NCI-H2029 (cell line): ENCODE measurements at places on chromosomes 2 and 18.

DNA sequence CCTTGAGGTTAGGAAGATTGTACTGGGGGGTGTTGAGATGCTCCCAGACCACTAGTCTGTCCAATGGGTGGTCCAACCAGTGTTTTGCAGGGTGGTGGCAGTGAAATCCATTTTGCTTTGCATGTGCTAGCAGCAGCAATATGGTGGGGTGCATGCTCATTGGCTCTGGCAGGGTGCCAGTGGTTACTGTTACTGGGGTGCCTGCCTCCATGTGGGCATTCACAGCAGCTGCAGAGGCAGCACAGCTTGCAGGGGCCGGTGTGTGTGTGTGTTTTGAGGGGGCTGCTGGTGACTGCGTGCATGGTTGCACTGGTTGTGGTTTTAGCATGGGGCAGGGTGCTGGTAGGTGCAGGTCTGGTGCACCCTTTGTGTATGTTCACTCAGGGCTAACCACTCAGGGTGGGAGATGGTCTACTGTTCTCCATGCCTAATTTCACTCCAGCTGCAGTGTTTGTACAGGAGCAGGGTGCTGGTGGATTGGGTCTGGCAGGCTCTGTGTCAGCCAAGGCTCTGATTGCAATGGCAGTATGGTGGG is 265.4 kb downstream of the NUP35 start:
- no peak for DNase-seq

DNA sequence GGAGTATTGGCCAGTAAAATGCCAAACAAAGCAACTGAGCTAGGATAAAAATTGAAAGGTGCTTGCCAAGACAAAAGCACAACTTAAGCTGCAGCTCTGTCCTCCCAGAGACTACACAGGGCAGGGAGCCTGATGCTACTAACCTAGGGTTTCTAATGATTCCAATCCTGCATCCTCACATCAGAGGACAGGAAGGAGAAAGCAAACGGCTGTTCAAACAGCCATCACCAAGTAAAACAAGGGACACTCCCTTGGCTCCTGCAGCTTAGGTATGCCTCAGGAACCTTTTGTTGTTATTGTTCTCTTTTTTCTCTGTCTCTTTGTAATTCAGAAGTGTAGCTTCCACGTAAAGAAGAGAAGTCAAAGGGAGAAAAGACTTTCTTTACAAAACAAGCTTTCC is 99.5 kb downstream of the TCF4 start:
- DNase-seq: no peak

DNA sequence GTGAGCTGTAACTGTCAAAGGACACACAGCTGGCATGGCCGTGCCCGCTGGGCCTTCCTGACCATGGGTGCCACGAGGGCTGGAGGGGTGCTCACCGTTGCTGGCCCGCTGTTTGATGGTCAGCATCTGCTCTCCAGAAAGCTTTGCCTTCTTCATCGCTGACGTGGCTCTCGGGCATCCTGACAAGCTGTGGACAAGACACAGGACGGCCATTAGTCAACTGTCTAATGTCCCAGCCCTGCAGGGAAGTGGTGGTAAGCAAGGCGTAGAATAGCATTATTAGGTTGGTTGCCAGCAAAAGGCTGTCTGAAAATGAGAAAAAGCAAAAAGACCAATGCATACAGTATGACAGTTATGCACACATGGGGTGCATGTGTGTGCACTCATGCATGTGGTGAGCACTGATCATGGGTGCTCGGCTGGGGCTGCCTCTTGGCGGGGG is 64.7 kb upstream of the PXDN start:
- DNase-seq: no peak

- no peak for DNase-seq
Measured at GRCh38 chr2:17149945-17150344, 368.3 kb downstream of the RAD51AP2 start.

DNA sequence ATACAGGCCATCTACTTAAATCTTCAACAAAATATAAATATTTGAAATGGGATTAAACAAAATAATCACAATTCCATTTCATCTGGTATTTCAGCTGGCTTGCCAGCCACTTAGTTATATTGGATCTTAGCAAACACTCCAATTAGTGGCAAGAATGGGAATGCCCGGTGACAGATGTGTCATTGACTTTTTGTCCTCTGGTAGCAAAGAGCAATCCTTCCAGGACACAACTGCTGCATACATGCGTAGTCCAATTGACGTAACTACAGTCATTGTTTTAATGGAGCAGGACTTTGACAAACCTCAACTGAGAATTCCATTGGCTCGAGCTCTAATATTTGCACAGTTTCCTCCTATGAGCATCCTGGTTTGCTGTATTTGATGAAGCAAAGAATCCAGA is 69.9 kb downstream of the RNF152 start:
- DNase-seq: no peak

- DNase-seq: no peak
Measured at GRCh38 chr2:133303150-133303549, 265.1 kb downstream of the NCKAP5 start.

- peak; percentile 14 for DNase-seq
Measured at GRCh38 chr2:86226636-86227520, 27.6 kb downstream of the MRPL35 start.

- DNase-seq: no peak
Measured at GRCh38 chr2:117918608-117919007, 95.3 kb downstream of the CCDC93 start.

DNA sequence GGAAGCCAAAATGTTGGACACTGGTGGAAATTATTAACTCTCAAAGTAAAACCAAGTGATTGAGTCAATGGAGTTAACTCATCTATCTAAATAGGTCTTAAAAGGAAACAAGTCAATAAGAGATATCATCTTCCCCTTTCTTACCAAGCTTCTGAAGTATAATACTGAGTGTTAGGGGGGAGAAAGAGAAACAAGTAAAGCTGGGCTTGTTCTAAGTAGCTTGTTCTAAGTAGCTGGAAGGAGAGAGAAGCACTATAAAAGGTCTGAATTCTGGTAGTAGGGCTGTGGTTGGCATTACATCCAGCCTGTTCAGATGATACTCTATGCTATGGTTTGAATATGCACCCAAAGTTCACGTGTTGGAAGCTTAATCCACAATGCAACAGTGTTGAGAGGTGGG is 26.8 kb downstream of the YES1 start:
- DNase-seq: no peak

DNA sequence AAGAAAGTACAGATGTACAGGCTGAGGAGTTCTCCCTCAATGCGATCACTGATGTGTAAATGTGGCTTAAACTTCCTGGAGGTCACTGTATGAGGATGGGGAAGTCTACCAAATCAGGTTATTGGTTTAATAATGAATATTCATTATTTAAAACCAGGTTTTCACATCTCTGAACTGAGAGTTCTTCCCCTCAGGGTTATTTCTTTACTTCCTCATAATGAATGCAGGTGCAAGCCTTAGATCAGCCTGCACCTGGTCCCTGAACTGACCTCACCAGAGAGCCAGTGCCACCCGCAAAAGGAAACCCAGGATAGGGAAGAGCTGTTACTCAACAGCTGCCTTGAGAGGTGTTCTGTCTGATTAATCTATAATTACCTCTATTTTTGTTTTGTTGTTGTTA is 369.0 kb downstream of the EPHA4 start:
- DNase-seq: peak; percentile 6

- DNase-seq: no peak
Measured at GRCh38 chr2:172323256-172323655, 104.1 kb upstream of the ITGA6 start.

- no peak for DNase-seq
Measured at GRCh38 chr2:183063083-183063482, 15.5 kb upstream of the DUSP19 start.

GRCh38 chr2:201699416-201699815 is 972 bp upstream of the MPP4 start:
- DNase-seq: no peak

GRCh38 chr2:136407117-136407951 is 289.4 kb upstream of the CXCR4 start:
- DNase-seq: no peak

- DNase-seq: no peak
Measured at GRCh38 chr18:11175266-11175979, 26.1 kb upstream of the PIEZO2 start.

DNA sequence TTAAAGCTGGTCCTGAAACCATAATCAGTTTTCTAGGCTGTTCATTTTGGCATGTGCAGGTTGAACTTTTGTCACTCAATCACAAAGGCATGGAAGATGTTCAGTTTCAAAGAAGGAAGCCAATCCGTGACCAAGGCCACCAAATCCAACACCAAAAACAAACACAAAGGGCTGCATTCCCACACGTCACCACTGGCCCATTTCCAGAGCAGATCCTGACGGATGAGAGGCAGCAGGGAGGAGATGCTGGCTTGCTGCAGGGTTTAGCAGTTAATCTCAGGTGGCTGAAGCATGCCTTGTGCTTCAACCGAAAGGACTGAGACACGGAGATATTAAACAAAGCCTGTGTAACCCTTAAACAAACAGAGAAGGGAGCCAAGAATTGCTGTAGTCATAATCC is 191.9 kb upstream of the CTAGE1 start:
- DNase-seq: peak; percentile 38

DNA sequence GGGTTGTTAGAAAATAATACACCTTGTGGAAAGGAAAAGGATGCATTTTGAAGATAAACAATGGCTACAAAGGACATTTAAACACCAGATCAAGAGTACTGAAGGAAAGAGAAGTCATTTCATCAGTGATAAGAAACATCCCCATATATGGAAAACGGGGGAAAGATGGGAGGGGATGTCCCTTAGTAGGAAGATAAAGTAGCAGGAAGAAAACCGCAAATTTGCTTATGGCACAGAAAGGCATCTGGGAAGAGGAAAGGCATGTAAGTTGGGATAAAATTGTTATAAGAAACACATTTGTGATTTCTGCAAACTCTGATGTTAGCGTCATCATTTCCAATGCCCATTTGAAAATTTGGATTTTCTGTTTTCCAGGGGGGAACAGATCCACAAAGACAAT is 10.5 kb upstream of the LYPD1 start:
- no peak for DNase-seq

GRCh38 chr2:96108151-96108540 is 8.2 kb downstream of the ADRA2B start:
- DNase-seq: no peak

DNA sequence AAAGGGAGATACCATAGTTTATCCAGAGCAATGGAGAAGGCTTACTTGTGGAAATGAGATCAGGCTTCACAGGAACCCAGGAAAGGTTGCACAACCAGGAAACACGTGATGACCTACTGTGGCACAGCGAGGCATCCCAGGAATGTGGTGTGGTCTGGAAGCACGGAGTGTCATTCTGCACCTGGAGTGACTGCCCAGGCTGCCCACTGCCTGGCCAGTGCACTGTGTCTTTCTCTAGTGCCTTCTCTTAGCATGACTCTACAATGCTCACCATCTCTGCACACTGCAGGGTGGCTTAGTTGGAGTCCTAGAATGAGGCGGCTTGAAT is 48.9 kb downstream of the CHST9 start:
- DNase-seq: no peak

- DNase-seq: no peak
Measured at GRCh38 chr2:149692961-149693396, 105.4 kb upstream of the MMADHC start.

GRCh38 chr2:217886720-217887309 is 116.0 kb downstream of the TNS1 start:
- DNase-seq: peak; percentile 64

- no peak for DNase-seq
Measured at GRCh38 chr2:168143813-168144212, 103.6 kb downstream of the STK39 start.

GRCh38 chr2:239073745-239074530 is 226.1 kb downstream of the TWIST2 start:
- DNase-seq: no peak

- DNase-seq: no peak
Measured at GRCh38 chr18:29062921-29063320, 886.0 kb upstream of the CDH2 start.

DNA sequence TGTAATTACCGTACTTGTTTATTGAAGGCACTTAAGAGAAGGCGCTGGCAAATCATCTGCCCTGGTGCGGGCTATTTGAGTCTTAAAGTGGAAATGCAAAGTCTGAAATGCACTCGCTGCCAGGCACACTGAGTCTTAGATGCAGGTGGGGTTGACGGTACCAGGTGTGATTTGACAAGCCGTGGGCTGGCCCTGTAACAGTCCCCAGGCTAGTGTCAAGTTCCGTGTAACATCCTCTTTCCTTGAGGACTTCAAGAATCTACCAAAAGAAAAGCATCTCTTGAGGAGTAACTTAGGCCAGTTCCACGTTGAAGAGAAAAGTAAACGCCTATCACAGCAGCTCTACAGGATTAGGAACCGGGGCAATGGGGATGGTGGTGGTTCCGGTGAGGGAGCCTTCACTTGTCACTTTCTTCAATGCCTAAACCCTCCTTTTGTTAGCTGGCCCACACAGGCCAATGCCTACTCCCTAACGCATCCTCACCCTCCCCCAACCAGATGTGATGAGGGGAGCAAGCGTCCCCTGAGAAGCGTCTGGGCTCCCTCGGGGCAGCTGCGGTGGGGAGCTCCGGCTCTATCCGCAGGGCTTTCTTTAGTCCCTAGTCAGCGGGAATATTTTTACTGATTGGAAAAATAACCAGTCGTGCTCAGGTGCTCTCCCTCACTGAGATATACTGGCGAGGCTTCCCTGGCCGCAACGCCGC is 1.5 kb upstream of the UGP2 start:
- DNase-seq: no peak

DNA sequence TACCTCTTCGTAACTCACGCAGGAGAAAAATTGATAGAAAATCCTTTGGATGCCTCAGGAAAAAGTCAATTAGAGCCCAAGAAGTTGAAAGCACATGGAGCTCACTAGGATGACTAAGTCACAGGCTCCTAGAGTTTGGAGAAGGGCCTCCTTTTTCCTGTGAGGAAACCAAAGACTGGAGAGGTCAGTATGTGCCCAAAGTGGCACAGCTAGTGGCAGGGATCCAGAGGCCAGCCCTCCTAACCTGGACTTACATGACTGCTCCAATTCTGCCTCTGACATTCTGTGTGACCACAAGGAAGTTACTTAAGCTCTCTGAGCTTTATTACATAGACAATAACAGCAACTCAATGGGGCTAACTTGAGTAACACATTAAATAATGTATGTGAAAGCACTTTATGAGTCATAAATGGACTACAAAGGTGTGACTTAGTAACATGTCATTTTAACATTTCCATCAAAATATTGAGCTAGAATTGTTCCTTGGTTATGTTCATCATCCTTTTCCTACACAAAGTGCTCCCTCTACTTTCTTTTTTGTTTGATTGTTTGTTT is 91.6 kb downstream of the DHRS9 start:
- no peak for DNase-seq

- no peak for DNase-seq
Measured at GRCh38 chr2:195574312-195574711, 82.7 kb upstream of the SLC39A10 start.

DNA sequence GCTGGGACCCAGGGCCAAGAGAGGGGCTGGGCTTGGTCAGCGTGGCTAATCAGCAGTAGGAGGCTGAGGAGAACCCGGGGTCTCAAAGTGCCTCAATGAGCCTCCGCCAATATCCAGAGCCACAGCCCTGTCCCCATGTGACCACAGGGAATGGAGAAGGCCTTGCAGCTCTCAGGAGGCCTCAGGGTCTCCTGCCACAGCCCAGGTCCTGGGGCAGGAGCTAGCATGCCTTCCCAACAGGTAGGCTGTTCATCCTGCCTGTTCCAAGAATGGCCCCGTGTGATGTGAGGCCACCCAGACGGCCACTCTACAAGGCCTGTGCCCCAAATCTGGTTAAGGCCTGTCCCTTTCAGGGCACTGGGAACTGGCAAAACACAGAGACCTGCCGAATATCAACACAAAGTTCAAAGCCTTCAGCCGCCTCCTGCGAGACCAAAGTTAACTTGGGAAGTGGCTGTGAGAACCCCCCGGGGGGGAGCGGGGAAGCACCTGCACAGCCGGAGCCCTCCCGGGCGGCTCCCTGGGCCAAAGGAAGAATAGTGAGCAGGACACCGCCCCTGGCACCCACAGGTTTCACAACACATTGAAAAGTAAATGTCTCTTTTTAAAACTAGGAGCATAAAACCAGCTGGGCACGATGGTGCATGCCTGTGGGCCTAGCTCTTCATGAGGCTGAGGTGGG is 4.5 kb upstream of the LIMS2 start:
- no peak for DNase-seq
